COLO829 (cell line): ENCODE measurements at places on chromosomes 7 and 10.
A peak's percentile ranks its signal among the peaks of the same experiment; 100 is the strongest.

DNA sequence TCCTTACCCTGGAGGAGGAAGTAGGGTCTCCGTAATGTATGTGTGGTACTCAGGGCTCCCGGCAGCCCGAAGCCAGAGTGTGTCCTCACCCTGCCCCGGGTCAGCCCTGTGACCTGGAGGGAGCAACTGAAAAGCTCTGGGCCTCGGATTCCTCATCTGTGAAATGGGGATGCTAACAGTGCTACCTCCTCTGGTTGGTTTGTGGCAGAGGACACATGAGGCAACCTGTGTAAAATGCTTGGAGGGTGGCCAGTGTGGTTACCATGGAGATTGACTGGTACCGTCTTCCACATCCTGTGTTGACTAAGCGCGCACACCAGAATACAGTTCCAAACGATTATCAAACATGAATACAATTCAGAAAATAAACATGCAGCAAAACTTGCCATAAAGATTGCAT lies 163.8 kb upstream of the KLF6 start:
- no peak for DNase-seq

DNA sequence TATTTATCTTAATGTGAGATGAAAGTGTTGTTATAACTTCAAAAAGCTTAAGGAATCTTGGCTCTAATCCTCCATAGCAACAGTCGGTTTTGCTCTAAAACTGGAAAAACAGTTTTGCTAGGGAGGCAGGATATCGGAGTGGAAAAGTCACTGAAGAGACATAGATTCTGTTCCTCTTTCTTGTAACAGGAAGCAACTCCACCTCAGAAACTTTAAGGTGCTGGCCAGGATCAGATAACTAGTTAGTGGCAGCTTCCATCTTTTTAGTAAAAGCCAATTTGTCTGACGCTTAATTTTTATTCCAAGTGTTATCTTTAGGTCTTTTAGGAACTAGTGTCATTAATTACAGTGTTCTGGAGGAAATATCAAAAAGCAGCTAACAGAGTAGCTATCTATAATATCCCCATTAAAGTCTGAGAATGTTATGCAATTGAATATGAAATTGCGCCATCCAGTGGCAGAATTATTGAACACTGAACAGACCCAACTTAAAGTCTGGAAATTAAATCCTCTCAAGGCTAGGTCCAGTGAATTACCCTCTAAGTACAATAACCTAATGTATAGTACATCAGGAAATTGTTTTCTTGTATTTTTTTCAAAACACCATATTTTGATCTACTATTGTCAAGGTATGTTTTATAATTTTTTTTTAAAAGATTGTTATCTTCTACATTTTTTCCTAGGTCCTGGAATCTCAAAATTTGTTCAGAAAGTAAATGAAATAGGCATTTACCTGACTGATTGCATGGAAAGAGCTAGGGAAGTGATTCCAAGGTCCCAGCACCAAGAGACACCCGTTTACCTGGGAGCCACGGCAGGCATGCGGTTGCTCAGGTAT lies 65.9 kb upstream of the CC2D2B start:
- DNase-seq = peak; percentile 28

GRCh38 chr7:69534461-69535041 lies 63.7 kb upstream of the AUTS2 start:
- DNase-seq = no peak

- DNase-seq = no peak
These were observed 20.6 kb upstream of the ARHGAP12 start for GRCh38 chr10:31949266-31949665.

DNA sequence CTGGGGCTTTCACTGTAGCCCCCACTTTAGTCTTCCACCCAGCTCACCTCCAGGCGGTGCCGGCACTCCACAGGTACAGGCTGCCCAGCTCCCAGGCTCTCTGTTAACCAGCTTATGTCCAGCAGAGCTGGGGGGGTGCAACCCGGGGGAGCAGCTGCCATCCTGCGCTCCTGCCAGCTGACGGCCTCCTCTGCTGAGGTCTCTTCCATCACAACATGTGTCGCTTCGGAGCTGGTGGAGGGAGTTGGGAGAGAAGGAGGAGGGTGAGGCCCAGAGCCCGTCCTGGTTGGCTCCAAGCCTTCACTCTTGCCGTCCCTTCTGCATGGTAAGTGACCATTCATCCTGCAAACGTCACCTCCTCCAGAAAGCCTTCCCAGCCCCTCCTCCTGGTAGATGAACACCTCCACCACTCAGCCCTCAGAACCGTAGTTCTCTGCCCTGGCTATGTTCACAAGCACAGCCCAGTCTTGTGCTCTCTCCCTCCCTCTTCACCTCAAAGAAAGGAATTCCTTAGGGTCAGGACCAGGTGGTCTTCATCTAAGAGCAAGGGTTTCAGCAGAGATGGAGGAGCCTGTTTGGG lies 1.6 kb downstream of the POLM start:
- no peak for DNase-seq

DNA sequence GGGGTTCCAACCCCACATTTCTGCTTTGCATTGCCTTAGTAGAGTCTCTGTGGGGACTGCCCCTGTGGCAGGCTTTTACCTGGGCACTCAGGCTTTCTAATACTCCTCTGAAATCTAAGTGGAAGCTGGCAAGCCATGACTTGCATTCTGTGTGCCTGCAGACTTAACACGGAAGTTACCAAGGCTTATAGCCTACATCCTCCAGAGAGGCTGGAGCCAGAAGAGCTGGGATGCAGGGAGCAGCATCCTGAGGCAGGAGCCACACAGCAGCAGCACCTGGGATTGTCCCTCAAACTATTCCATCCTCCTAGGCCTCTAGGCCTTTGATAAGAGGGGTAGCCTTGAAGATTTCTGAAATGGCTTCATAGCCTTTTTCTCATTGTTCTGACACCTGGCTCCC lies 22.1 kb upstream of the ABCC2 start:
- no peak for DNase-seq

DNA sequence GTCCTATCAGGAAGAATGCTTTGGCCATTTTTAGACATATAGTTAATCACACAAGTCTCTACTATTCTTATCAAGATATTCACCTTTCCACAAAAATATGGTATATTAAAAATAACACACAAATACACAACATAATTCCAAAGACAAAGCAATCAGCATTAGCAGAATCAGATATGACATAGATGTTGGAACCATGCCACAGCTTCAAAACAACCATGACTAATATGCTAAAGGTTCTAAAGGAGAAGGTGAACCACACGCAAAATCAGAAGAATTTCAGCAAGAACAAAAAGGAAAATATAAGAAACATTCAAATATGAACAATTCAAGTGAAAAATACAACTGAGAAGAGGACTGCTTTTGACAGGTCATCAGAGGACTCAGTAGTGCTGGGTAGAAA lies 670.2 kb upstream of the SORCS1 start:
- DNase-seq = no peak

GRCh38 chr7:30260246-30260768 lies 24.1 kb upstream of the ZNRF2 start:
- no peak for DNase-seq

- DNase-seq = no peak
These were observed 95.3 kb downstream of the SEM1 start for GRCh38 chr7:96614154-96614867.

DNA sequence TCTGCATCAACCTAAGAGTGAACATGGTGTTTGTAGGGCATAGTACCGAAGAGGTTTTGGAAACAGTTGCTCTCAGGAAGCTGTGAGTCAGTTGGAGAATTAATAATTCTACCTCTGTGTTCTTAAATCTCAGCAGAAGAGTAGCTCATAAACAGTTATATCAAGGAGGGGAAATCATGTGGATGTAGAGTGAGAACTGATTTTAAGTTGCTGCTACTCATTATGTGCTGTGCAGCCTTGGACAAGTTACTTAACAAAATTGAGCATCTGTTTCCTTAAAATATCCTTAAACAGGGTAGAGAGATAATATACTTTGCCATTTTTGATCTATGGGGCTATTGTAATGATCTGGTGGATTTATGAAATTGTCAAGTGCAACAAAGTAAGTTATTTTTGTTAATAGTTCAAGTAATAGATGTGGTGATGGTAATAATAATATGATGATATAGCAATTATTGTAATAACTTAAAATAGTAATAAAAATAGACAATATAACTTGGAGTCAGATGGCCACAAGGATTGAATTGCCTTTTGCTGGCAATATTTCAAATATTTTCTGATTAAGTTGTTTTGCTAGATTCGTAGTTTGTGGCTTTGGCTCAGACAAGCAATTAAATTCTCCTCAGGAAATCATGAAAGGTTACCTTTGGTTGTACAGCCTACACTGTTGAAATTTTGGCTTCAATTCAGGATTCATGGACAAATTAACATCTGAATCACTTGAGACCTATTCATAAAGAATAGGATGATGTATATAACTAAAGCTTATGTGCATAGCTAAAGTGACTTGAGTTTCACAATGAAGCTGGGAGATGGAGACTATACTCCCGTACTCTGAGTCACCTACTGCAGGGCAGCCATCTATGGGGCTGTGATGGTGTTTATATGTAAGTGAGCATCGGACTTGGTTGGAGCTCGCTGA lies 228.5 kb downstream of the CDK14 start:
- peak; percentile 88 for DNase-seq

GRCh38 chr7:42198974-42199668 lies 37.9 kb downstream of the GLI3 start:
- no peak for DNase-seq

DNA sequence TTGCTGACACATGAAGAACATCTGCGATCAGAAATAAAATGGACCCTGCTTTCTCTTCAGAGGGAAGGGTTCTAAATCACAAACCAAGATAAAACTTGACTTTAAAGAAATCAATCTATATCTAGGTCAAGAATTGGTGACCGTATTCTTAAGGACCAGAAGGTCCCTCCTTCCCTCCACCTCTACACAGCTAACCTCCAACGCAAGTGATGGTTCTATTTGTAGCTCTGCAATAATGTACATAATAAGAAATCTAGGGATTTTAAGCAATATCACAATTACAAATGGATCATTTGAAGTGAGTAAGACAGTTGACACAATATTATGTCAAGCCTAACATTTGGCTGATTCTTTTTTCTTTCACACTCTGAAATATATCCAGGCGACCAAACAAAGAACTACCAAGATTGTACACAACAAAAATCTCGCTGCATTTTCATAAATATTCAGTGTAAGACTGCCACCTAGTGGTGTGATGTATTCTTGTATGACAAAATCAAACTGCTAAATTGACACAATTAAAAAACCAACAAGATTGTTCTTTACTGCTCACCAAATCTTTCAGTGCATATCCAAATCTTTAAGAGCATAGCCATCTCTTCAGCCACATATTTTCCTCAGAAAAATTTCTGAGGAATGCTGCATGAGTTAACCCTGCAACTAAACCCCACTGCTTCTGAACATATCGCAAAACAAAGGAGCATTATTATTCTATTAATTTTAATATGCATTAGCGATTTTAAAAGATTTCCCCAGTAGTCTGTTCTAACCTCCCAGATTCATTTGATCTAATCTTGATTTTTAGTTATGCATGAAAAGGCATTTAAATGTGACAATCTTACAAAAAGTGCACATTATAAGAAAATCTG lies 44.5 kb downstream of the ICA1 start:
- peak; percentile 61 for DNase-seq

DNA sequence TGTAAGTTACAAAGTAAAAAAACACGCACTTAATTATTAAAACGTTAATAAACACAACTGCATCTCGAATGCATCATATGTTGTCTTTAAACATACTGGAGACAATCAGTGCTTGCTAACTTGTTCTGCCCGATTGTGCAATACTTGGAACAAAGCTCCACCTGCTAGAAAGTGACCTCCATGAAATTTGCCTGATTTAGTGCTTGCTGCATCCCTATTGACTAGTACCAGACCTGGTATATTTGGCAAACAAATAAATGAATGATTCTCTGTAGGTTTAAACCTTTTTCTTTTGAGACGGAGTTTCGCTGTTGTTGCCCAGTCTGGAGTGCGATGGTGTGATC lies 6.2 kb downstream of the BZW2 start:
- DNase-seq = no peak

GRCh38 chr10:22623633-22624253 lies 90.6 kb downstream of the PIP4K2A start:
- DNase-seq = no peak

DNA sequence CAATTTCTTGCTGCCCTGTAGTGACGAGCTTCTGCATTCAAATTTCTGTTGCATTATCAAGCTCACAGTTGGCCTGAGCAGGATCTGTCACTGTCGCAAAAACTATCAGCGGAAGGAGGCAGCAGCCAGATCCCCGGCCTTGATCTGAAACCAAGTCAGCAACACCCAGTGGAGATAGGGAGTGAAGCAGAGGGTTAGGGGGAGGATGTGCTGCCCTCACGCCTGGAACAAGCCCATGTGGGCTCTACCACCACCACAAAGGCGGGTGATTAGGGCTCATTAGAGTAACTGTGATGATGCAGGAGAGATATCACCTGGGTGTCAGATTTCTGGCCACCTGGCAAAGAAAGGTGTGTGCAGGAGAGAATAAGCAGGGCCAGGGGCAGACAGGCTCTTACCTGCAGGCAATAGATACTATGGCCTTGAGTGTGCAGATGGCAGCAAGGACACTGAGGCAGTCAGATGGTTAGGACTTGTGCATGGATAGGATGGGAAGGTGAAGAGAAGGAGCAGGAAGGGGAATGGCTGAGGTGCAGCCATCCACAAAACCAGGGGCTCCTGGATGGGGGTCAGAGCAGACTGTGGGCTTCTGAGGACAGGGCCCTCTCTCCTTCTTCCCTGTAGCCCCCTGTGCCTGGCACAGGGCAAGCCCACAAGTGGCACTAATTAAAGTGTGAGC lies 417.3 kb downstream of the RPS24 start:
- no peak for DNase-seq
